ENCODE measurements at places on chromosomes 7 and 10. TPM values are rescaled to one million over a fixed set of nuclear protein-coding genes. Genes with fewer than 3 reads are reported as not detected.

Gene ADAM22
- total RNA-seq: 0.79 TPM

Gene LHFPL3
- total RNA-seq: not detected

Gene MYH16
- total RNA-seq: 0.93 TPM

Gene CLCN1
- not detected for total RNA-seq

Gene NKX1-2
- total RNA-seq: not detected

Gene WDR86
- not detected for total RNA-seq

Gene HOXA13
- not detected for total RNA-seq

Gene VGF
- total RNA-seq: 0.07 TPM

Gene MMP21
- total RNA-seq: 0.13 TPM

Gene CAMK2B
- 1.1 TPM for total RNA-seq

Measured in thoracic aorta endothelial cell (primary cell).